ENCODE measurements at places on chromosomes 11 and 22.

DNA sequence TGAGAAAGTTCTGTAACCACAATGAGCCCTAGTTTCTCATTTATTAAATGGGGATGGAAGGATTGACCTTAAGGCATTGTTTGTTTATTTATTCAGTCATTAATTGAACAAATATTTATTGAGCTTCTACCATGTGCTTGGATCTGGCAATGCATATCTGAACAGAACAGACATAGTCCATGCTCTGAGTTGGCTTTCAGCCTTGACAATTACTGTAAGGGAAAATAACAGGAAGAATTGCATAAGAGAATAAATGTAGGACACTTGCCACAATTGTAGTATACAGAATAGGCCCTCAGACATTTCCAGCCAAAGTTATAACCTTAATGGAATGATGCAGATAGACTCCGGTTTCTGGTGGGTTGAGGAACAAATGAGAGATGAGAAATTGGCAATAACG, 160.5 kb upstream of the TTC12 start:
- DNase-seq, result no peak

- DNase-seq, result peak; percentile 76
These were observed 21.9 kb upstream of the SCN2B start for GRCh38 chr11:118198370-118198769.

DNA sequence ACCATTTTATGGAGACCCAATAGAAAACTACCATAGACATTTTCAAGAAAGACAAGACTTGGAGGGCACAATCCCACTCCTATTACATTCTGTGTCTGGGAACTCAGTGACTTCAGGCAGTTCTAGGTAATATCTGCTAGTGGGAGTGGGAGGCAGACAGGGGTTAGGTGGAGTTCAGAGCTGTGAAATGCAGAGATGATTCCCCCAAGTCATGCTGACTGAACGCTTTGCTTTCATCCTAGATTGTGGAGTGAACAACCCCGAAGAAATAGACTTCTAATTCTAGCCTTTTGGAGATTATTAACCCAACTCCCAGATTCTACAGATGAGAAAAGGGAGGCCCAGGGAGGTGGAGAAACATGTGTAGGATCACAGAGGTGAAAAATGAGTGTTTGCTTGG, 437.8 kb upstream of the CADM1 start:
- DNase-seq, result no peak

- DNase-seq, result no peak
These were observed 15.6 kb upstream of the UCP3 start for GRCh38 chr11:74024261-74025029.

DNA sequence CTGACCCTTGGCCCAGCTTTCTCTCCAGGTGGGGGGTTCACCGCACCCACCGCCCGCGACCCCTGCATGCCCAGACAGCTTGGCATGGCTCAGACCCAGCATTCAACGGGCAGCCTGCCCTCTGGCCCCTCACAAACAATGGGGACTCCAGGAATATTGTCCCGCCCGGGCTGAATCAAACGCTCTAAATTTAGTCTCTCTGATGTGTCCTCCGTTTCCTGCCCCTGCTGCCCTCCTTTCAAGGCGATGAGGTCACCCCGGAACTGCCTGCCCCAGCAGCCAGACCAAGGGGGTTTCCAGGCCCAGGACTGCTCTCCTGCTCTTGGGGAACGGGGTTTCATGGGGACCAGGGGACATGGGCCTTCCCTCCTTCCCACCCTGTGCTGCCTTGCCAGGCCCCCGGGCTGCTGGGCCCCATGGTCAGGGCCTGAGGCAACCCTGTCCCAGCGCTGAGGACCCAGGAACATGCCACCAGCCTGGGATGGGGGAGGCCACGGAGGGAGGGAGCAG, 10.1 kb upstream of the PDGFB start:
- peak; percentile 16 for DNase-seq

DNA sequence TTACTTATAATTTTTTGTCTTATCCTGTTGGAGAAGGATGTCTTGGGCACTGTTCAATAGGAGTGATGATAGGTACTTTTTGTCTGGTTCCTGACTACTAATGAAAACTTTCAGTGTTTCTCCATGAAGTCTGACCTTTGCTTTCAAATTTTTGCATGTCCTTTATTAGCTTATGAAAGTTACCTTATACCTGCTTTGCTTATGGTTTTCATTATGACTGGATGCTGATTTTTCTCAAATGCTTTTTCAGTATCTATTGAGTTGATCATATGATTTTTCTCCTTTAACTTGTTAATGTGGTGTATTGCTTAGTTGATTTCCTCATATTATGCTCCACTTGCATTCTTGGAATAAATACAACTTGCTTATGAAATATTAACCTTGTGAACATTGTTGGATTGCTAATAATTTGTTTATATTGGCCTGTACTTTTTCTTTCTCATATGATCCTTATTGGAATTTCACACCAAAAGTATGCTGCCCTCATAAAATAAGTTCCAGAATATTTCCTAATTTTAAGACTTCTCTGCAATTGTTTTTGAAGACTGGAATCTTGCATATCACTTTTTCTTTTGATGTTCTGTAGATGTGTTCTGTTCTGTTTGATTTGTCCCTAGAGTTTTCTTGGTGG, 85.0 kb upstream of the SC5D start:
- DNase-seq, result no peak

DNA sequence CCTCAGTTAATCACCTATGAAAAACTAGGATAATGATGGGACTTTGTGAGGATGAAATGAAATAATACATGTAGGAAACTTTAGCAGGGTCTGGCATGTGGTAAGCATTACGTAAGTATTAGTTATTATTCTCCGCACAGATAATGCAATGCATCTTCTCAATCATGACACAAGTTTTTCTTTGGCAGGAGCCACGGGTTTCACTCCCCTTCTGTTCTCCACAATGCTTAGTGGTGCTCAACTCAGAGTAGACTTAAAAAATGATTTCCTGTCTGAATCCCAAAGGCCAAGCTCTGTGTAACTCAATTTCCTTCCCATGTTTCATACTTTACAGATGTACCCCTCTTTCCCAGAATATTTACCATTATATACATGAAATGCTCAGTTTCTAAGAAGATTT, 82.9 kb downstream of the CCDC34 start:
- DNase-seq, result no peak

DNA sequence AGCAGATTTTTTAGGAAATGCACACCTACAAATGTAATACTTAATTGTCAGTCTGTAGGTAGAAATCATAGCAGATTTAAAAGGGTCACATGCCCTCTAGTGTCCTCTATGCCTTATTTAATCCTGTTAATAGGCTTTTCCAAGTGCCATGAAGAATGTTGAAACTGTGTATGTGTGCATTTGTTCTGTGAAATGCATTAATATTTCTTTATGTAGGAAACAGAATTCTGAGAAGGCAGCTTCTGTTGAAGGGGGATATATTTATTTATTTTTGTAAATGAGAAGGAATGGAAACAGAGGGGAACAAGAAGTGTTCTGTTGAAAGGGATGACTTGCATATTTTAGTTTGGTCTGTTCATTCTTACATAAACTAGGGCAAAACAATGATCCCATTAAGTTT, 51.0 kb downstream of the SVIP start:
- no peak for DNase-seq

- DNase-seq, result no peak
These were observed 978 bp downstream of the FLI1 start for GRCh38 chr11:128694618-128695481.

DNA sequence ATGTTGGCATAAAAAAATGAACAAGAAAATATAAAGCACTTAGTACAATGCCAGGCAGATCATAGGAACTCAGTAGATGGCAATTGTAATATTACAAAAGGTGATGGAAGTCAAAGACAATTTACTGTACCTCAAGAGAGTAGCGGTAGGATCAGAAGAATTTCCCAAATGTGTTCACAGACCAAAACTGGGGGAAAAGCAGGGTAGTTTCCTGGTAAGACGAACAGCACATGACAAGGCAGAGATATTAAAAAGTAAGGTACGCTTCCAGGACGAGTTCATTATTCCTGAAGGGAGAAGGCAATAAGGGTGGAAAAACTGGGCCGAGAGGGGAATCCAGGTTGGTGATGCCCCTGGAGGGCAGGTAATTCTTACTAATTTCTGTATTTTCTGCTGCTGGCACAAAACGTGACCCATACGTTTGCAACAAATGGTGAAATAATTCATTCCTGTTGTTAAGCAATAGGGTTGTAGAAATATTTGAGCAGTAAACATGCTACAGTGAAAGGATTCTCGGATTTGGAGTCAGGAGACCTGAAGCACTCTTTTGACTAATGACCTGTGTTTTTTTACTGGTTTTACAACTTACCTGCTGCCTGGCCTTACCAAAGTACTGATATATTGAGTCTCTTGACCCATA, 786 bp upstream of the ANKRD42 start:
- no peak for DNase-seq

- no peak for DNase-seq
These were observed 39.0 kb downstream of the CTNND1 start for GRCh38 chr11:57800444-57801182.

- peak; percentile 3 for DNase-seq
These were observed 15.8 kb upstream of the OMP start for GRCh38 chr11:77086521-77087472.

DNA sequence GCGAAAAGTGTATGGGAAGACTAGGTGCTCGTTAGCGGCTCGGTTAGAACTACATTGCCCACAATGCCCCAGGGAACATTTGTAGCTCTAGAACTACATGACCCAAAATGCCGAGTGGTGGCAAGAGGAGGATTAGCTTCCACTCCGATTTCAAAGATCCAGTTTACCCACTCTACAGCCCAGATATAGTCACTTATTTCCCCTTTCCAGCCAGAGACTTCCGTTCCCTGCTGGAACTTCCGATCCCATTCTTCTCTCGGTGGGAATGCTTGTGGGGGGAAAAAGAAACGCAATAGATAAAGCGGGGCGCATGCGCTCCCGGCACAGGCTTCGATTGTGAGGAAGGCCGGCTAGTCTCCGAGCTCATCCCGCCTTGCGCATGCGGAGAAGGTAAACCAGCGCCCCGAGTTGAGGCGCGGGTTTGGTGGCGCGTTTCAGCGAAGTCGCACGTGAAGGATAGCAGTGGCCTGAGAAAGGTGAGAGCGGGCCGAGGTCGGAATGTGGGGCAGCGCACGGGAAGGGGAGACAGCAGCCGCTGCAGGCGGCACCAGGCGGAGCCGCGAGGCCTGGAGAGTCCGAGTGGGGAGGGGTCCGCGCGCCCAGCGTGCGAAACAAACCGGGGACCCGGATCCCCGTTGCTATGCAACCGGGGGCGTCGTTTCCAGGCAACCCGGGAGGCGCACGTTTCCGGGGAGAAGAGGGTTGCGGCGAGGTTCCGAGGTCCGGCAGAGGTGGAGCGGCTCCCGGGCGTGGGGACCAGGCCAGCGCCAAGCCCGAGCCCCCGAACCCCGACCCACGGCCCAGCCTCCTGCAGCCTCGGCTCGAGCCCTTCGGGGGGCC, at the start of gene TMEM109:
TSS of gene TMEM109 (plus strand) at position 366 of the 840 bp plus-strand sequence. CDS start 5,536 bp downstream, outside the sequence.
- DNase-seq, result peak; percentile 82

- no peak for DNase-seq
These were observed 109.2 kb downstream of the FAM76B start for GRCh38 chr11:95680169-95680929.

GRCh38 chr22:24432059-24432853, 4.9 kb downstream of the ADORA2A start:
- DNase-seq, result no peak

- DNase-seq, result no peak
These were observed 137.1 kb downstream of the NECTIN1 start for GRCh38 chr11:119591836-119592310.

DNA sequence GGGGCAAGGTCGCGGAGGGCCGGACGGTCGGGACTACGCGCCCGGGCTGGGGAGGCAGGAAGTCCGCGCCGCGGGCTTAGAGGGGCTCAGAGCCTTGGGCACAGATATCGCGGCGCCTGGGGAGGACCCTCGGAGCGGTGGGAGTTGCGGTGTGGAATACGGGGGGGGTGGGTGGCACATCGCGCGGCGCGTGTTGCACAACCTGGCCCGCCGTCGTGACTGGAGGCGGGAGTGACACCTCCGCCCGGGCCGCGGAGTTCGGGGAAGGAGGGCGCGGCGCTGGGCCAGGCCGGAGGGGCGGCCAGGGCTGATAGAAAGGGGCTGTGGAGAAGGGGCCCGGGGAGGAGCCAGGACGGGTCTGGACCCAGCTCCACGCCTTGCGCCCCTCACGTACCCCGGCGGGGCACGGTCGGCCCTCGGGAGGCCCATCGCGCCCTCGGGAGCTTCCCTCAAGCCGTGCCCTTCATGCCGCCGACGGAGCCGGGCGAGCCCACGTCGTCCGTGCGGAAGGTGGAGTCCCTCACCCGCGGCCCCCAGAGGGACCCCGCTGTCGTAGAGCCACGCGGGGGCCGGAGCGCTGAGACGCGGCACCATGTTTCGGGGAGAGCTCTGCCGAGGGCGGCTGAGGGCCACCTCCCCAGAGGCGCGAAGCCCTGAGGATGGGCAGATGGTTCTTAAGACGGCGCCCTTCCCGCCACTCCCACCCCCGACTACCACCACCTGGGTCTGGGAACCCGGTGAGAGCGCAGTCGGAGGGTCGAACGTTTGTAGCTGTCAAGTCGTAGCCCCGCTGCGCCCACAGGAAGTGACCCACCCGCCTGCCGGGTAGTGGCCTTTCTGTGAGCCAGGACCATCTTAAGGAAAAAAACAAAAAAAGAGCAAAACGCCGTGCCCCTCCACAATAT, 729 bp downstream of the IL17RA start:
- DNase-seq, result no peak

DNA sequence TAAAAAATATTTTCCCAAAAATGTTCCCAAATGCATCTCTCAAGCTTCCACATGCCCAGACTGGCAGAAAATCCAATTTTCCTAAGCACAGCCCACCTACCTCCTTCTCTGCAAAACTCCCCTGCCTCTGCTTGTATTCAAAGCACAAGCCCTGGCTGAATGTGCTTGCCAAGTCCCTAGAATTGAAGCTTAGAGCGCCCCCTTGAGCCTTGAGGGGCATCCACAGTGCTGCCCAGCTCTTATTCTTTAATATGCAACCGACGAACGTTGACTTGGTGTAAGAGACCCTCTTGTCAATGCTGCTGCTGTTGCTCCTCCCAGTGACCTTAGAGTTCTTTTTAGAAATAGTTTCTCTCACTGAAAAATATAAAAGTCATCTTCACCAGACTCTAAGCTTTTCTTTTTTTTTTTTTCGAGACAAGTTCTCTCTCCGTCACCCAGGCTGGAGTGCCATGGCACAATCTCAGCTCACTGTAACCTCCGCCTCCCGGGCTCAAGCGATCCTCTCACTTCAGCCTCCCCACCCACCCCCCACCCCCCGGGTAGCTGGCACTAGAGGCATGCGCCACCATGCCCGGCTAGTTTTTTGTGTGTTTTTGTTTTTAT, 63.5 kb upstream of the CAPRIN1 start:
- peak; percentile 61 for DNase-seq

DNA sequence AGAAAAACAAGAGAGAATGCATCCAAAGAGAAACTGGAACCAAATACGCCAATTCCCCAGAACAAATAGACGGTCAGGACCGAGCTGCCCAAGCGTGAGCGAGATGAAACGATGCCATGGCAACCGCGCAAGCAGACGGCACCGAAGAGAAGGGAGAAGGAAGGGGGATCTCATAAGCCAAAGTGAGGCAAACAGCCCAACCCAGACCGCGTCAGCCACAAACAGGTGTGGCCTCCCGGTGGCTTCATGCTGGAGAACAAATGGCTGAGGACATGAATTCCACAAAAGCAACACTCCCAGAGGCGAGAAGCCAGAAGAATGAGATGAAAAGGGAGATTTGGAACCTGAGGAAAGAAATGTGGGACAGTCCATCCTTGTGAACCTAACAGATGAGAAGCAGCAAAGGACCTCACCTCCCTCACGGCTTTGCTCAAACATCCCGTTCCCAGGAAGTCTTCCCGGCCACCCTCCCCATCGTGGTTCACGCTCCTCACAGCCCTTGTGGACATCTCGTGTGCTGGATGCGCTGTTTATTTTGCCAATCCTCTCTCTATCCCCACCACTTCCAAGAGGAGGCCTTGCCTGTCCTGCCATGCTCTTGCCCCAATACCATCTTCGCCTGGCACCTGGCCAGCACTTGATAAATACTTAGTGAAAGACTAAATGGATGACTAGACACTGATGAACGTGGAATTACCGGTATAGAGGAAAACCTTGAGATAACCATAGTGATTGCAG, 89.1 kb upstream of the RTL6 start:
- peak; percentile 1 for DNase-seq

All from T-helper 17 cell (primary cell).